ENCODE measurements at places on chromosomes 1 and 21.

DNA sequence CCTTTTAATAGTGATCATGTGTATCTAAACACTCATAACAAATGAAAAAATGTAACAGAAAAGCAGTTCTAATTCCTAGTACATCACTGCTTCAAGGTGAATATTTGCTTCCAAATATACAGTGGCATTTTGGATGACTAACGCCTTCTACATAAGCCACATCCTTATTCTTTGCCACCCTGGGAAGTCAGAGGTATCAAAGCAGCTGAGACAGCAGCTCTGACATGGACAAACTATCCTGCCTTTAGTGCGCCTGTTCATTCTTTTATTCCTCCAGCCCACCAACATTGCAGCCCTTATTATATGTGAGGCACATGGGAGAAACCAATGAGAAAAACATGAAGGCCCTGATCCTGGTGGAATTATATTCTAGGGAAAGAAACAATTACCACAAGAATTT is 183.0 kb downstream of the APP start:
- no peak for DNase-seq

GRCh38 chr1:39116860-39117728 is 87.4 kb upstream of the MACF1 start:
- no peak for DNase-seq

GRCh38 chr1:156488566-156489165 is 11.9 kb downstream of the MEF2D start:
- peak; percentile 63 for DNase-seq

GRCh38 chr1:225343618-225344017 is 84.2 kb downstream of the LBR start:
- no peak for DNase-seq

DNA sequence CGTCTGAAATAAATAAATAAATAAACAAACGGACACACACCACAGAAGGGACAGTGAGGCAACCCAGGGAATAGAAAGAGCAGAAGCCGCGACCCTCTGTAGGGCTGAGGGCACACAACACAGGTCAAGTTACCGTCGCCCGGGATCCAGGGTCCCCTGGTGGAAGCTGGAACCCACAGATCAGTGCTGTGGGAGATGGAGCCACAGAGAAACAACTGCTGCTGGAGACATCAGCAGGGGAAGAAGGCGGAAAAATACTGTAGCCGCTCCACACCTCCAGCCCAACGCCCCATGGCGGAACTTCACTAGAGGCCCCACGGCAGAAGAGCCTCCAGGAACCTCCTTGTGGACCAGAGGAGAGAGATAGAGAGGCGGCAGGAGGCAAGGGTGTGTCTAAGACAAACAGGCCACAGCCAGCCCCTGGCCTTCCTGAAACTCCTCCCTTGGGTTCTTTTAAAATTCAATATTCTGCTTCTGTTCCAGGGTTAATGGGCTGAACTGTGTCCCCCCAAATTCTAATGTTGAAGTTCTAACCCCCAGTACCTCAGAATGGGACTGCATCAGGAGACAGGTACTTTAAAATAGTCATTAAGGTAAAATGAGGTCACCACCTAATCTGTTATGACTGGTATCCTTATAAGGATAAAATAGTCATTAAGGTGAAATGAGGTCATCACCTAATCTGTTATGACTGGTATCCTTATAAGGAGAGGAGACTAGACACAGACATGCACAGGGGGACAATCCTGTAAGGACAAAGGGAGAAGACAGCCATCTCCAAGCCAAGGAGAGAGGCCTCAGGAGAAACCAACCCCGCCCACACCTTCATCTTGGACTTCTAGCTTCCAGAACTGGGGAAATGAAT is 7.7 kb upstream of the HLCS start:
- no peak for DNase-seq

GRCh38 chr1:207828046-207828445 is 76.2 kb downstream of the CD46 start:
- no peak for DNase-seq

GRCh38 chr1:110035236-110035752 is 870 bp downstream of the STRIP1 start:
- no peak for DNase-seq

- DNase-seq = no peak
Observed at GRCh38 chr1:34353409-34353808, 176.7 kb downstream of the C1orf94 start.

DNA sequence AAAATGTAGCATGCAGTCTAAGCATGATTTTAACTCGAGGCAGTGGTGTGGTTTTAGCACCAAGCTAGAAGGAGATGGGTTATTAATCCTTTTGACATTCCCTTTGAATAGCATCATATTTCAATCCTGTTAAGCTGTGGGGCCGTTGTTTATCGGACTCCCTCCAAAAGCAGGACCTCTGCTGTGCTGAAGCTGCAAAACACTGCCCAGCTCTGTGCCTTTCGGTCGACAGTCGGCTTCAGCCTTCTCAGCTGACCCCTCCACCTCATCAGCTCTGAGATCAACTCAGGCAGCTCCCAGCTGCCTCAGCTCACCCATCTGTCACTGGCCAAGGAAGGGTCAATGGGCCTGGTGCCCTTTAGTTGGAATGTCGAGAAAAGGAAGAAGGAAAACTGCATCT is 95.5 kb downstream of the KAZN start:
- DNase-seq = no peak

GRCh38 chr1:25922971-25923552 is 16.8 kb upstream of the STMN1 start:
- peak; percentile 4 for DNase-seq

GRCh38 chr1:229141689-229142377 is 129.1 kb upstream of the RAB4A start:
- DNase-seq = no peak

GRCh38 chr1:39917825-39918224 is 16.1 kb upstream of the MYCL start:
- DNase-seq = no peak

DNA sequence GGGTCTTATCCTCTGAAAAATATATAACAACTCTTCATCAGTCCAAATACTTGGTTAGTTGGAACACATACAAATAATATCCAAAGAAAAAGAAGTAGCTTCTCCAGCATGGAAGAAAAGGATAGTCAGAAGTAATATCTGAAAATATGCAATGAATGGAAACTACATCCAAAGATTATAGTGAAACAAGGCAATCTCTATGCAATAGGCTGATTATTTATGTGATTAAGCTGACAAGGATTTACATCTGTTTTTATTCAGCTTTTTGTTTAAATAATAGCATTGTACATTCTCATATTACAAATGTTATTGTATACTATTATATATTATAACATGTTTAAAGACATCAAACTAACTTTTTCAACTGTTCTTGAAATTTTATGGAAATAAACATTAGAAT is 15.3 kb upstream of the TGFBR3 start:
- DNase-seq = no peak

- DNase-seq = no peak
Observed at GRCh38 chr1:15902882-15903281, 55.4 kb downstream of the SPEN start.

- no peak for DNase-seq
Observed at GRCh38 chr1:40599926-40600325, 65.6 kb downstream of the RIMS3 start.

- DNase-seq = no peak
Observed at GRCh38 chr1:942864-943533, 16.1 kb downstream of the NOC2L start.

GRCh38 chr1:183694066-183694465 is 41.0 kb upstream of the APOBEC4 start:
- no peak for DNase-seq

DNA sequence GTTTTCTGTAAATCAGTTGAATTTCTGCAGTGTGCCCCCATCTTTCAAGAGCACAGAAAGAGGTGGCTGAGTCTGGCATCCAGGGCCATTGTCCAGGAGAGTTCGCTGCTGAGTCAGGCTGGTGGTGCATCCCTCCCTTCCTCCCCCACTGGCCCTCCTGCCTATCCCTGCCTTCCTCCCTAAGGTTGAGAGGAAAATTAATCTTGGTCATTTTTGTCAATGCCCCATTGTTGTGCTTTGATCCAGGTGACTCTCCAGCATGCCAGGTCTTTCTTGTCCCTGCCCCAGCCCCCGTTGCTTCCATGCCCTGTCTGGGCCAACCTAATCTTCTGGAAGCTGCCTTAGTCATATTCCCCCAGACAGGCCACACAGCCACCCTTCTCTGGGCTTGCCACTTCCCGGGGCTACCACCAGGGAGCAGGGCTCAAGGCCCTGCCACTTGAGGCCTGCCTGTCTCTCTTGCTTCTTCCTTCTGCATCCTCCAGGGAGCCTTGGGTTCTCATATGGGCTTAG is 26.6 kb downstream of the PROK1 start:
- no peak for DNase-seq

DNA sequence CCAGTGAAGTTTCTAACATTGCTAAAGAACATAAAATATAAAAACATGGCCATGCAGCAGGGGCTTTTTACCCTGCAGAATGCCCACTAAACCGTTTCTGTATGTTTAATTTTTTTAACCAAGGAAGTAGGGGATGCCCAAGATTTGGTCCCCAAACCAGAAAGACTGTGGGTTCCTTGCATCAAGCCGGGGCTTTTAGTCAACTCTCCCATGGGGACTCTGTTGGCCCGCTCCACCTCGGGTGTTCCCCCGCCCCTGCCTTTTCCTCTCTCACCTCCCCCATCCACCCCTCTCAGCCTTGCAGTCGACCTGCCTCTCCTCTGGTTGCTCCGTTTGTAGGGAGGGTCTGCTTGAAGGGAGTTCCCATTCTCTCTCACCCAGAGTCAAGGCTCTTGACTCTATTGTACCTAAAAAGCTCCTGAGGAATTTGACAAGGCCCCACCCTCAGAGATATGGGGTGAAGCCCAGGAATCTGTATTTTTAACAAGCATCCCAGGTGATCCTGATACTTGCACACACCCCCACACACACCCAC is 117.5 kb downstream of the TOMM20 start:
- DNase-seq = no peak

- DNase-seq = no peak
Observed at GRCh38 chr21:44802396-44803153, 955 bp upstream of the UBE2G2 start.

DNA sequence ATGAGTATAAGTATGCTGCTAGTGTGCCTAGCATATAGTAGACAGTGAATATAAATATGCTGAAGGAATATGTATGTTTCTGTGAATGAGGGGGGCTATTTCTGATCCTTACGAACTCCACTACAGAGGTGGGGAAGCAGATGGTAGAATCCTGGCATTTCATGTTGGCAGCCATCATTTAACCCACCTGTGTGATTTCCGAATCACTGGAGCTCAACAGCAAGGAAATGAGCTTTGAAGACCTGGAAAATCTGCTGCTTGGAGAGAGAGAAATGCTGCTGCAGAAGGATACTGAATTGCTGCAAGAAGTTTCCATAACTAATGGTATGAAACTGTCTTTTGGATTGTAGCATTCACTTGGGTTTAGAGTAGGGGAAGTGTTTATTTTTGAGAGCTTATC is 83.5 kb downstream of the RABGAP1L start:
- DNase-seq = no peak

GRCh38 chr1:214281021-214281719 is at the start of gene SMYD2:
TSS of gene SMYD2 (plus strand) at chr1:214281159. CDS start at chr1:214281255, 96 bp downstream.
- peak; percentile 72 for DNase-seq

GRCh38 chr1:38097284-38097898 is 50.8 kb upstream of the POU3F1 start:
- no peak for DNase-seq

DNA sequence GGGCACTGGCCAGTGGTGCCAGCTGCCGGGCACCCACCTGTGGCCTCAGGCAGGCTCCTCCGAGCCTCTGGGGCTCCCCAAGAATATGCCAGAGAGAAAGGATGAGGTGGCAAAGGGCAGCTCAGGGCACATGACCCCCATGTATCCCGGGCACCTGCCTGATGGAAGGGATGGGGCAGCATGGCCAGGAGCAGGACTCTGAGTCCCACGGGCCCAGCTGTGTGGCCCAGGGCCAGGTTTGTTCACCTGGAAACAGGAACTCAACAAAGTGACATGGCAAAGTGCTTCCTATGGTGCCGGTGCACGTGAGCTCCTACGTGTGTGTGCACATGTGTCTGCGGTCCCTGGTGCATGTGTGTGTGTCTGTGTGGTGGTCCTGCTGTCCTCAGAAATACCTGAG is 9.5 kb upstream of the GPR153 start:
- no peak for DNase-seq

DNA sequence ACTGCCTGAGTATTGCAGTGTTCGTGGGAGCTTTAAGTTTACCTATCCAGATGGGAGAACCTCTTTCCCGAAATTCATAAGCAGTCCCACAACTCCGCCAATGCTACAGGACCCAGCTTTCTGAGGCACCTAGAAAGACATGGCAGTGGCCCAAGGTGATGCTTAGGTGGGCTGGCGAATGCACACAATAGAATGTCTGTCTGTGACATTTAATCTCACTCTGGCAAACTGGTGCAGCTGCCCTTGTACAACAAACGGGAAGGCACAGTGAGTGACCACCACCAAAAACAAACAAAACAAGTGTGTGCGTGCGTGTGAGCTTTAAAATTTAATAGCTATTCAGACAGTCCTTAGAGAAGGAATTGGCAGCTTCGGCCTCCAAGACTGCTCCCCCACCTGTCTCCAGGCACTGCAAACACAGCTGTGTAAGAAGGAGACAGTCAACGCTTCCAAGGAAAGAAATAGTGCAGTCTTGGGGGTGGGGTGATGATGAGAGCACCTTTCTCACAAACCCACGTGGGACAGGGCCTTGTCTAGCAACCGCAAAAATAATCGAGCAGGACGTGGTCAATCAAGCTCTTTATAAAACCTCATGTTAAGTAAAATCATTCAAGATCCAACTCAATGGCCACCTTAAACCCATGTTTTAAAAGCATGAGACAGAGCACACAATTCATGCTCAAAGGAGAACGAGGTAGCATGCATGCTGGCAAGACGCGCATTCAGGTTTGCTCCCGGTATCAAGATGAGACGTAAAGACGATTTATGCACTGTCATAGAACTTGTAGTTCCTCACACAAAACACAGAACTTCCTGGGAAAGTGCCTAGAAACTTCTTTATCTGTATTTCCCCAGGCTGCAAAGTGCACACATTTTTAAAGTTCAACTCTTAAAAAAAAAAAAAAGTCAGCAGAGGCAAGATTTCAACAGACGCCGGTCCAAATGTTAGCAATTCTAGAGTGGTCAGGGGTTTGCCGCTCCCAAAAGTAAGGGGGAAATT is 84.1 kb downstream of the TM2D1 start:
- no peak for DNase-seq

DNA sequence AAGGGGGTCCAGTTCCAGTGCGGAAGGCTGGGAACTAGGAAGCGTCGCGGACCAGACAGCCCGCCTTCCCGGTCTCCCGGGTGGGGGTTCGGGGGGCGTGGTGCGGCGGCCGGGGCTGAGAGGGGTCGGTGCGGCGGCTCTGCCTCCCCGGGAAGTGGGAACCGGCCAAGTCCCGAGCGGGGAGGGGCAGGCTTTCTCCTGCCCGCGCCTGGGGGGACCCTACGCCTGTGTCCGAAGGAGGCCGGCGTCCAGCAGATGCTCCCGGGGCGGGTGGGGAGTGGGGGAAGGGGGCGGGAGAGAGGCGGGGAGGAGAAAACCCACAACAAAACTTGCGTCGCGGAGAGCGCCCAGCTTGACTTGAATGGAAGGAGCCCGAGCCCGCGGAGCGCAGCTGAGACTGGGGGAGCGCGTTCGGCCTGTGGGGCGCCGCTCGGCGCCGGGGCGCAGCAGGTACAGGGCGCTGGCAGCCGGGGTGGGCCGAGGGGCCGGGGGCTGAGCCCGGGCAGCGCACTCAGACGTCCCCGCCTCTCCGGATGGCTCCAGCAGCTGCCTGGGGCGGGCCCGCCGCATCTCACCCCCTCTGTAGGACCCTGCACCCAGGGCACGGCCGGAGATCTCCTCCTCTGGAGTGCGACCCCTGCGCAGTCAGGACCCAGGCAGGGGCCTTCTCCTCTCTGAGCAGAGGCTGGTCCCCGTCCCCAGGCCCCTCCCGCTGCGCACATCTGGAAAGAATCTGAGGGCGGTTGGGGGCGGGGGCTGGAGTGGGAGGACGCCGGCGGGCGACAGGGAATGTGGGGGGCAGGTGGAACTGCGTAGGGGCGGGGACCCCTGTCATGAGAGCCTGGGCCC is at the start of gene PODN:
TSS of gene PODN (plus strand) at position 355 of the 849 bp plus-strand sequence. CDS start 7,643 bp downstream, outside the sequence.
- DNase-seq = peak; percentile 20

Data from immature natural killer cell (primary cell).